ENCODE measurements at places on chromosomes 5 and 9. TPM values are rescaled to one million over a fixed set of nuclear protein-coding genes. Genes with fewer than 3 reads are reported as not detected.

The ASPN gene
- total RNA-seq: not detected

The PCDHB12 gene
- not detected for total RNA-seq

The LEAP2 gene
- 0.34 TPM for total RNA-seq

The ARHGEF37 gene
- total RNA-seq: 0.34 TPM

The TPPP gene
- total RNA-seq: 0.17 TPM

The PROB1 gene
- total RNA-seq: 1.5 TPM

Measured in bronchus fibroblast of lung (primary cell).